ENCODE measurements at places on chromosomes 3 and 15.

GRCh38 chr15:29115093-29115991 lies 154.3 kb downstream of the NSMCE3 start:
- peak; percentile 51 for DNase-seq

DNA sequence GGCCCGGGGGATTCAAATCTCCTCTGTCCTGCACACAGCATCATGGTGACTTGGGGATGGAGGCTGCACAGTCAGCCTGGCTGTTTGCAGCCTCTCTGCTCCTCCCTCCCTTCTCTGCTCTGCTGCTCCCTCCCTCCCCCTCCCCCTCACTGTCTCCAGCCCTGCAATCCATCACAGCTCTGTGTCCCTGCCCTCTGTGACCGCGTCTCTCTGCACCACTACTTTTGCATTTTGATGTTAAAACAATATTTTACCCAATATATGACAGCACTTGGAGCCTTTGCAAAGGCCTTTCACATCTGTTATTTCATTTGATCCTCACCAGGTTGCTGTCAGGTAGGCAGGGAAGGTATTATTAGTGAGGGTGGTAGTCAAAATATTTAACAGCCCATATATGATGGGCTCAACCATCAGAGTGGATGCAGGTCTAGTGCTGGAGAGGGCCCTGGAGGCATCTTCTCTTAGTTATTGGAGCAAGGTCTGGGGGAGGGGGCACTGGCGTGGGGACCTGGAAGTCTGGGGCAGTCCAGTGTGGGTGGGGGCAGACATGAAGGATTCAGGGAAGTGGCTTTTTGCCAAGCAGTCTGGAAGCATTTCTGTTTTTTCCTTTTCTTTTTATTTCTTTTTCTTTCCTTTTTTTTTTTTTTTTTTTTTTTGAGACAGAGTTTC lies 16.3 kb upstream of the VPS8 start:
- DNase-seq = no peak

DNA sequence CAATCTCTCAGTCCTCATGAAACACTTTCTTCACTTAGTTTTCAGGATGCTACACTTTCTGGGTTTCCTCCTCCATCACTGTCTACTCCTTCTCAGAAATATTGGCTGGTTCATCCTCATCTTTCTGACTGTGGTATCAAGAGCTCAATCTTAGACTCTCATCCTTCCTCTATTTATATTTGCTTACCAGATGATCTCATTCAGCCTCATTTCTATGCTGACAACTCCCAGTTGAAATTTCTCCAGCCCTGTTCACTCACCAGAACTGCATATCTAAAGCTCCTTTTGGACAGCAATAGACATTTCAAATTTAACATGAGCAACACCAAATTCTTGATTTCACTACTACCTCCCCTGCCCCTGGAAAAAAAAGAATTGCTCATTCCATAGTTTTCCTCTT lies 48.0 kb upstream of the FBN1 start:
- no peak for DNase-seq

GRCh38 chr3:171994646-171995428 lies 44.5 kb upstream of the FNDC3B start:
- DNase-seq = no peak

GRCh38 chr3:115165701-115166100 lies 18.6 kb upstream of the ZBTB20 start:
- DNase-seq = no peak

DNA sequence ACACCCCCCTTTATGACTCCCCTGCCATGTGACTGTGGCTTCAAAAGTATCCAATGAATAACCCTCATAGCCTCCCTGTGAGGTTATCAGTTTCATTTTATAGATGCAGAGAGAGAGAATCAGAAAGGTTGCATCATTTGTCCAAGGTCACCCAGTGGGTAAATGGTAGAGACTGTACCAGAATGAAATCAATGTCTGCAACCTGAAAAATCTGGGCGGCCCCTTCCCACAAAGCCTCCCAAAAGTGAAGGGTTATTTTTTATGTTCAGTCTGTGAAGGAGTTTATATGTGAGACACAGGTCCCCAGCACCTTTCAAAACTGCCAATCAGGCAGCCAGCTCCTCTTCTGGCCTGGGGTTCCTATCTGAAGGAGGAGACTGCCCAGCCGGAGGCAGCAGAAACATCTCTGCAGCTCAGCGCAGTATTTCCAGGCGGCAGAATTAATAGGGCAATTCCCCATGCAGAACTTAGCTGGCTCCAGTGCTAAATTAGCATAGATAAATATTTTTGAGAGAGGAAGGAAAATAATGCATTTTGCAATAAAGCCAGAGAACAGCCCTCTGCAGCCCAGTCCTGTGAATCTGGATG lies 130.8 kb upstream of the PRR20G start:
- no peak for DNase-seq

DNA sequence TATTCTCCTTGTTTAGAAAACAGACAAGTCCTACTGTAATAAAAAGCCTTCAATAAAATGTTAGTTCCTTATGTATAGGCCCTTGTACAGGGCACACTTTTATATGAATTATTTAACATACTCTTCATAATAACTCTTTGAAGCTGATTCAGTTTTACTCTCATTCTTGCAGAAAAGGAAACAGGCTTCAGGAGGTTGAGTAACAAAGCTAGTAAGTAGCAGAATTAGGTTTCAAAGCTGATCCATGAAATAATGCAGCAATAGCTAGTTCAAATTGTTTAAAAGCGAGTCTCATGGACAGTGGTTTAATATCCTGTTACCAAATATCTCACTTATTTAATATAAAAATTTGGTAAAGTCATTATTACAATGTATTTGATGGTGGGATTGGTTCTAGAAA lies 25.0 kb downstream of the TCF12 start:
- DNase-seq = no peak

- no peak for DNase-seq
Measured at GRCh38 chr15:29430124-29430523, 160.5 kb upstream of the NSMCE3 start.

DNA sequence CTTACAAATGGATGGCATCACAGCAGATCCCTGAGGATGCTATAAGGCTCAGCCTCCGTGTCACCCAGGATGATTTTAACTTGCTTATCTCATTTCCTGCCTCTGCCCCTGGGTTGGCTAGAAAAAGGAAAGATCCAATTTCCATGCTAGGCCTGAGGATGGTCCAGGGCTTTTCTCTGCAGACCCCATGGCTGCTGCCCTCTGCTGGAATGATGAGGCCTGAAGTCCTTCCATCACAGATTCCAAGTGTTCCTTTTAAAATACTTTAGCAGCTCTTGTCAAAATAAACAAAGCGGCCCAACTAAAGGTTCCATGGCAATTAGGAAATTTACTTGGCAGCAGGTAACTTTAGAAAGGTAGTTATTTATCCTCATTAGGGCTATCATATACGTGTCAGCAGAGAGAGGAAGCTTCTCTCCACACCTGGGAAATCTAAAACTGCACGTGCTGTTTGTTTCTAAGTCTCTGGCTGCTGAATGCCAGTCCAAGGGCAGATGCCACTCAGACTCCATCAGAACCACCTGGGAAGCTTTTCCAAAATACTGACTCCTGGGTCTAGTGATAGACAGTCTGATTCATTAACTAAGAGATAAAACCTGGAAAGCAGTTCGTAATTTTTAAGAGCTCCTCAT lies 401.9 kb upstream of the IL12A start:
- DNase-seq = peak; percentile 13

DNA sequence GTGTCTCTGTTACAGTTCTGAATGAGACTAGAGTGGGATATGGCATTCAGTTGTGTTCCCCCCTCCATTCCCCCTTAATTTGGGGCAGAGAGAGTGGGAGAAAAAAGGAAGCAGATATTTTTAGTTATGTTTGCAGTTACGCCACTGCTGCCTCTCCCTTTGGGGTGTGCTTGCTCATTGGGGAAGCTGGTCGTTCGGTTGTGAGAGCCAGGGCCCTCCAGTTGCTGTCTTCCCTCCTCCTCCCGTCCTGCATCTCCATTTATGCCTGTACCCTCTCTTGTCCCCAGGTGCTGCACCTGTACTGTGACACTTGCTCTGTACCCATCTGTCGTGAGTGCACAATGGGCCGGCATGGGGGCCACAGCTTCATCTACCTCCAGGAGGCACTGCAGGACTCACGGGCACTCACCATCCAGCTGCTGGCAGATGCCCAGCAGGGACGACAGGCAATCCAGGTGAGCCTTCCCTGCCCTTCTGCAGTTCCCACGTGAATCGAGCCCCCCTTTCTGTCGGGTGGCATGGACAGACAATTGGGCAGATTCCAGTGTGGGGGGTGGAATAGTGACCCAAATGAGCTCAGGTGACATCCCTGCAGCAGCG lies 55.8 kb downstream of the TRIM71 start:
- DNase-seq = no peak

DNA sequence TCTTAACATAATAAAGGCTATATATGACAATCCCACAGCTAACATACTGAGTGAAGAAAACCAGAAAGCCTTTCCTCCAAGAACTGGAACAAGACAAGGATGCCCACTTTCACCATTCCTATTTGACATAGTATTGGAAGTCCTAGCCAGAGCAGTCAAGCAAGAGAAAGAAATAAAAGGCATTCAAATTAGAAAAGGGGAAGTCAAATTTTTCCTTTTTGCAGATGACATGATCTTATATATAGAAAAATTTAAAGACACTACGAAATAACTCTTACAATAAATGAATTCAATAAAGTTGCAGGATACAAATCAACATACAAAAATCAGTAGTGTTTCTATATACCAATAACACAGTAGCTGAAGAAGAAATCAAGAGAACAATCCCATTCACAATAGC lies 42.2 kb upstream of the CP start:
- no peak for DNase-seq

DNA sequence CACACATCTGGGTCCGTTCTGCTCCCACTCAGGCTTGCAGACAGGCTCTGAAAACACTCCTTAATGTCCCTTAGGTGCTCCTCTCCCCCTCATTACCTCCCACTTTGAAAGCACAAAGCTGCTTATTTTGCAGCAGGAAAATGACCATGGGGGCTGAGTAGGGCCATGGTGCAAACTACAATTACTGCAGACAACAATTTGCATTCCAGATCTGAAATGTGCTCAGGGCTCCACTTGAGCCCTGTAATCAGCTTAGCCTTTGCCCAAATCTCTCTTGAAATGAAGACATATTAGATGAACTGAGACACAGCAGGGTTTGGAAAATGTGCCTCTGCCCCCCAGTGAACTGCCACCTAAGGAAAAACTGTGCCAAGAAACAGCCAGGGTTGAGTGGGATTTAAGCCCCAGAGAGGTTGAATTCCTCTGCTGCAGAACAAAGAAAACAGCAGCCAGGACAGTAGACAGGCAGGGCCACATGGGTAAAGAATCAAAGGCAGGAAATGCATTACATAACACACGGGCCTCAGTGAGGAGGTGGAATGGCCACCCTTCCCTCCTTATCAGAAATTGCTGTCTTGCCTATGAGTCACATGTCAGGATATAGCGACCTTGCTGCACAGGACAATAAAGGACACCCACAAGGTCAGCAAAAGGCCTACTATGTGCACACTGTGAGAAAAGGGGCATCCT lies 126.8 kb upstream of the ARHGEF3 start:
- no peak for DNase-seq

GRCh38 chr3:31724651-31725050 lies 191.9 kb downstream of the STT3B start:
- DNase-seq = no peak

DNA sequence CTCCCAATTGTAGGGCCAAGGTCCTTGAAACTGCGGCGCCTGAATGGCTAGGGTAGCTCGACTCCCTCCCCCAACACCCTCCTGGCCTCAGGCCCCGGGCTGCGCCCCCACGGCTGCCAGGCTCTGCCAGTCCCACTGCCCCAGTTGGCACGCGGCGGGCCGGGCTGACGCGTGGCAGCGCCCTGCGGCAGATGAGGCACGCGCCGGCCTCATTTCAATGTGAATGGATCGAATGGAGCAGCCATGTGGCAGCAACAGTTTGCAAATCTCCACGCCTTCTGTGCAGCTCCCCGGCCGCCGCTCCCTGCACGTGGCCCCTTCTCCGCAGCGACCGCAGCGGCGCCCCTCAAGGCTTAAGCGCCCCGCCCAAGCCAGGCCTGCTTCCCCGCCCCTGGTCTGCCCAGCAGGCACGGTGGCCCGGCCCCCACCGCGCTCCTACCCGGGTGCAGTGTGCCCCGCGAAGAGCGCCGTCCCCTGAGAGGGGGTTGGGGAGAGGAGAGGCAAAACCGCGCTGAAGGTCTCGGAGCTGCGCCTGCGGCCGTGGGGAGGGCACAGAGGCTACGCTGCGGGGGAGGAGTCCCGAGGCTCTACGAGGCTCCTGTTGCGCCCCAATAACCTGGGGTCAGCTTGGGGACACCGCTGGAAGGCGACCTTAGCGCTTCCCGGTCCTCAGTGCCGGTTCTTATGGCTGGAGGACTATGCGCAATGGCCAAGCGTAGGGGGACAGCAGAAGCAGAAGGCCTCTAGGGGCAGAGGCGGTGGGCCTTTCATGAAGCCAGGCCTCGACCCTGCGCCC lies 3.1 kb upstream of the DLL4 start:
- DNase-seq = peak; percentile 28

GRCh38 chr3:57184526-57184925 lies 15.3 kb downstream of the HESX1 start:
- no peak for DNase-seq

DNA sequence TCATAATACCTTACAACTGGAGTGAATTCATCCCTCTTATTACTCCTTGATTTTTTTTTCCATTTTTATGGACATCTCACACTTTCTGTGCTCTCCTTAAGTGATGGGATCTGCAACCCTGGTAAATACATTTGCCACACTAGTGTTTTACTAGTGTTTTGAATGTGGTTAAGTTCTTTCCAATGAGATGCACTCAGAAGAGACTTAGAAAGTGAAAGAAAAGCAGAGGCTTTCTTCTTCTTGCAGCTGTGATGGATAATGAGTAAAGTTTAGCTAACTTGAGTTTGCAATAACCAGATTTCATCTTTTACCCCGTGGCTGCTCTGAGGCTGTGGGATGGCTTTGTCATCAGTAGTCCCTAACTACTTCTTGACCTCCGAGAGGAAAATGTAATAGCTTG lies 1248.4 kb downstream of the NSUN3 start:
- DNase-seq = no peak

DNA sequence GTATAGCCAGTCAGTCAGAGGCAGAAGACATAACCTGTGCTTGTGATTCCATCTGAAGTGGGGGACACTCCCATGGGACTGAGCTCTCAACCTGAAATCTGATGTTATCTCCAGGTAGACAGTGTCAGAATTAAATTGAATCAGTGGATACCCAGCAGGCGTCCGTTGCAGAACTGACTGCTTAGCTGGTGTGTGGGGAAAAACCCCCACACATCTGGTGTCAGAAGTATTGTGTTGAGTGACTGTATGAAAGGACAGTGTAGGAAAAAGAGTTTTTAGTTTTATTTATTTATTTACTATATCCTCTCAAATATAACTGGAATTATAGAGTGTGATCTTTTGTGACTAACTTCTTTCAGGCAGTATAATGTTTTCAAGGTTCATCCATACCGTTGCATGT lies 10.4 kb downstream of the KPNA4 start:
- DNase-seq = no peak

DNA sequence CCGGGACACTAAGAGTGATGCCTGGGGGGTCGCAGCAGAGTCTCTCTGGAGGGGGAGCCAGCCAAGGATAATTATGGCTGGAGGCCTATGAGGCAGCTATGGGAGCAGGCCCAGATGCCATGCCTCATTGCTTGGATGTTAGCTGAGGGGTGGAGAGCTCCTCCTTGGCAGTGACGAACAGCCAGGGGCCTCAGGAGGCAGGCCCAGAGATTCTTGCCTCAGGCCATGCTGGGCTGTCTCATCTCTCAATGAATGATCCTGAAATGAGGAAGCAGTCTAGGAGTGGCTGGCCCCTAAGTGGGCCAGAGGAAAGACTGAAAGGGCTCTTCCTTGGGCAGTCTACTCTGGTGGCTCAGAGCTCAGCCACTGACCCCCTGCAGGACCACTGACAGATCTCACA lies 21.3 kb downstream of the KIF9 start:
- DNase-seq = no peak

GRCh38 chr15:61130950-61131942 lies 97.9 kb downstream of the RORA start:
- no peak for DNase-seq

- no peak for DNase-seq
Measured at GRCh38 chr3:23537101-23537551, 268.6 kb upstream of the UBE2E1 start.

Measured in head of caudate nucleus (tissue), 42 donors.